T-helper 2 cell treated with Interferon-gamma antibody and Interleukin-4, amounts not matched to agents 5 μg/mL and 100 μg/mL, for 36 hours (primary cell): ENCODE measurements at places on chromosomes 6 and 20.

GRCh38 chr6:81929828-81930227 is 177.3 kb upstream of the TENT5A start:
- DNase-seq, result no peak

GRCh38 chr6:70903665-70904452 is 53.0 kb downstream of the B3GAT2 start:
- no peak for DNase-seq

DNA sequence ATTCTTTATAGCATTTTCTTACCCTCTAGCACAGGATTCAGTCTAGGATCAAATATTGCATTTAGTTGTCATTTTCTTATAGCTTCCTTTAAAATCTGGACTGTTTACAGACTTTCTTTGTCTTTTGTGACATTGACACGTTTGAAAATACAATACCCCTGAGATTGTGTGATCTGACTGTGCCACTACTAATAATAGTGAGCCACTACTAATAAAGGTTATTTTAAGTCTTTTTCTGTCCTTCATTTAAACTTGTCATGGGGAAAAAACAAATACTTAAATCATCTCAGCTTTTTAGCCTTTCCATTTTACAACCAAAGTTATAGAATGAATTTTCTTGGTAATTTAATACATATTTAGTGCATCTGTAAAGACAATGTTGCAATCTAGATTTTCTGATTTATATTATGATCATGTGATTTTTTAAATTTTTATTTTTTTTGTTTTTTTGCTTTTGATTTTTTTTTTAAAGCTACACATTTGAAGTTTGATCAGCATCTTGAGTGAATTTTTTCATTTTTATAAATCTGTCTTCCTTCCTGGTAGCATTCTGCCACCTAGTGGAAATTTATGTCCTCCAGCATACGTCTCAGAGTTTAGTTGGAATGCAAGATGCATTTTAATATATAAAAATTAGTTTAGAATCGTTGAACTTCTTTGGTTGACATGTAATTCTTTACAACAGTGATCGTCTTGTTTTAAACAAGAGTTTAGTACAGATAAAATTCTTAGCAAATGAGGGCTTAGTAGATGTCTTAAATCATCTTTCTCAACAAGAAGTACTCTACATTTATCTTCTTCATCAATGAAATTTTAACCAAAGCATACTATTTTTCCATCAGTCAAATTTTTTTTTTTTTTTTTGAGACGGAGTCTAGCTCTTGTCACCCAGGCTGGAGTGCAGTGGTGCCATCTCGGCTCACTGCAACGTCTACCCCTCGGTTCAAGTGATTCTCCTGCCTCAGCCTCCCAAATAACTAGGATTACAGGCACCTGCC is 119.4 kb downstream of the NCOA3 start:
- no peak for DNase-seq

DNA sequence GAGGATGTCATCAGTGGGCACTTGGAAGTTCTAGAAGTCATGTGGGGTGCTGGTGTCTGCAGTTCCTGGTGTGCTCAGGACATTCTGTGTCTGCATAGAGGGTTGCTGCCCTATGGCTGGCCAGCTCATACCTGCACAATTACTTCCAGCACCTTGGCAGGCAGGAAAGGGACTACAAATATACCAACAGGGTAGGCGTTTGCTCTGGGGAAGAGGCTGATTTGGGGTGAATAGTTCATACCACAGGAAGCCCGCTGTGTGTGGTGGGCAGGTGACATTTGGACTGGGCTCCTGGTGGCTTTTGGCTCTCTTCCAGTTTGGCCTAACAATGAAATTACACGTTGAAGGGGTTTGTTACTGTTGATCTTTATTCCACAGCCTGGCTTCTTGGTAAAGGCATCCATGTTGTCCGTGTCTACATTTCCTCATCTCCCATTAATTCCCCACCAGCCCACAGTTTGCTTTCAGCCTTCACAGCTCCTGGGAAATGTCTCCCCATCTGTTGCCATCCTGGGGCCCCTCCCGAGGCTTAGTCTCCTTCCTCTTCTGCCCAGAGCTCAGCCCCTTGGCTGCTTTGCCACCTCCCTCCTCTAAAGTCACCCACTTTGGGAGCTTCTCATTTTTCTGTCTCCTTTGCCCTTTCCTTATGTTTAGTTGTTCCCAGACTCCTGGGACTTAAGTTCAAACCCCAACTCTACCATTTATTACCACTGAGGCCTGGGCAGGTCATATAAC is 88.1 kb downstream of the RSPH3 start:
- DNase-seq, result peak; percentile 37

GRCh38 chr6:111556004-111556403 is 49.7 kb downstream of the TRAF3IP2 start:
- DNase-seq, result no peak

DNA sequence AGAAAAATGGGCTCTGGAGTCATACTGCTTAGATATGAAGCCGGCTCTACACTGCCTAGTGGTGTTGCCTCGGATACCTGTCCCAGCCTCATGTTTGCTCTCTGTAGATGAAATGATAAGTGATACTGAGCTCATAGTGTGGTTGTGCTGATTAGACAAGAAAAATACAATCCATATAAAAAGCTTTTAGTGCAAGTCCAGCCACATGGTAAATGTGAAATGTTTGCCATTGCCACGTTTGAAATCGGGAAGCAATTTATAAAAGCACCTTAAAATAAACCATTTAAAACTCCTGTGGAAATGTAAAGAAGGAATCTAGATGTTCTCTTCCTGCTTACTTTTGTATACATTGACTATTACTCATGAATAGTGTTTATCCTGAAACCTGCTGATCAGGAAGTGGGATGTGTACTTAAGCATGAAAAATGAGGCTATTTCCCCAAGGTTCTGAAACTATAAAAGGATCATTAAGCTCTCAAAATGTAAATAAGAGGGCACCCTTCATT is 13.1 kb upstream of the PBOV1 start:
- no peak for DNase-seq
